NCI-H226 (cell line): ENCODE measurements at places on chromosomes 3 and 15.

GRCh38 chr3:185680231-185680630 is 94.1 kb downstream of the SENP2 start:
- no peak for DNase-seq

DNA sequence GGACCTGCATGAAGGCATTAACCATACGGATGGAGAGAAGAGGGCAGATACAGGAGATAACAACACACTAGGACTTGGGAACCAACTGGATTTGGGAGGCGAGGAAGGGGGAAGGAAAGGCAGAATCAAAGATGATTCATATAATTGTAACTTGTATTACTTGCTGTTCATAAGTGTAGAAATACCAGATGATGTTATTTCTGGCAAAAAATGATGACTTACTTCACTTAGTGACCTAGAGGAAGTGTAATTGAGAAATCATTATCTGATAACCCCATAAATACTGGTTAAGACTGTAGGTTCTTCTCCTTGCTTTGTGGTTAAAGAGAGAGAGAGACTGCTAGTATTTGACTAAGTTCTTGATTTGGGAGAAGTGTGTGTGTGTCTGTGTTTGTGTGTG is 50.5 kb upstream of the GK5 start:
- peak; percentile 94 for DNase-seq

DNA sequence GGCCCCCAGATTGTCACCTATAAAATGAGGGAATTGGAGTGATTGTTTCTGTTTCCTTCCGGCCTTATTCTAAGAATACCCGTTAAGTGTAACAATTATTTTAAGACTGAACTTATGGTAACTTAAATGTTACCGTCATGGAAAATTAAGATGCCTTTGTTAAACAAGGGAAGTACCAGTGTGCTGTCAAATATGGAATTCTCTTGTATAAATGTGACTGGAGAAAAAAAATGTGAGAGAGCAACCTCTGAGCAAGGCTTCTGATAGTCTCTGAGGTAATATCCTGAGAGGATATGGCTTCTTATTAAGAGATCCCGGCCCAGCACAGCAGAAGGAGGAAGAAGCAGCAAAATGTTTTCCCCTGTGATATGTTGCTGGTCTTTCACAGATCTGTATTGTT is 480.7 kb upstream of the ADAMTS9 start:
- DNase-seq: no peak

- peak; percentile 6 for DNase-seq
These were observed 175.0 kb downstream of the CFAP20DC start for GRCh38 chr3:58874795-58875194.

- no peak for DNase-seq
These were observed 43.6 kb upstream of the PDZRN3 start for GRCh38 chr3:73668391-73668790.

GRCh38 chr3:37985637-37986320 is 4.8 kb upstream of the VILL start:
- DNase-seq: no peak

GRCh38 chr15:32974691-32975090 is 219.8 kb downstream of the FMN1 start:
- no peak for DNase-seq

DNA sequence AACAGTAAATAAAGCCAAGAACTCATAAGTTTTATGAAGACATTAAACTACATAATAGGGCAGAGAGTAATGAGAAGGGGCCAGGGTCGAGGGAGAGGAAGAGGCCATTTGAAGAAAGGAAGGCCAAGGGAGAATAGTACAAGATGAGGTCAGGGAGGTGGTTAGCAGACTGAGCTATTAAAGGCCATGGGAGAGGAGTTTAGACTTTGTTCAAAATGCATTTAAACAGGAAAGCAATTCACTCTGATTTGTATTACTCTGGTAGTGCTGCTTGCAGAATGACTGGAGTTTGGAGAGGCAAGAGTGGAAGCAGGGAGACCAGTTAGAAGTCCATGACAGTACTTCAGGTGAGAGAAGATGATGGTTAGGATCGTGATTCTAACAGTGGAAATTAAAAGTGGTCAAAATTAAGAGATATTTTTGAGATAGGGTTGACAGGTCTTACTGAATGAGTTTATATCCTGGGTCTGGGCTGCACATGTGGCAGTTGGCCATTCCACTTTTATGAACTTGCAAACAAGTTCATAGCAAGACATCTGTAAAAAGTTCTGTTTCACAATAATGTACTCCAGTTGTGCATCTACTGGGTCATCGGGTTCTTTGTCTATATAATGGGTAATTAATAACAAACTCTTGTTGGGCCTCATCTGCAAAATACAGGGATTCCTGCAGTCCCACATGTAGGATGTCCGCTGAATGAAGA is 16.3 kb downstream of the PPP2R3A start:
- DNase-seq: no peak

DNA sequence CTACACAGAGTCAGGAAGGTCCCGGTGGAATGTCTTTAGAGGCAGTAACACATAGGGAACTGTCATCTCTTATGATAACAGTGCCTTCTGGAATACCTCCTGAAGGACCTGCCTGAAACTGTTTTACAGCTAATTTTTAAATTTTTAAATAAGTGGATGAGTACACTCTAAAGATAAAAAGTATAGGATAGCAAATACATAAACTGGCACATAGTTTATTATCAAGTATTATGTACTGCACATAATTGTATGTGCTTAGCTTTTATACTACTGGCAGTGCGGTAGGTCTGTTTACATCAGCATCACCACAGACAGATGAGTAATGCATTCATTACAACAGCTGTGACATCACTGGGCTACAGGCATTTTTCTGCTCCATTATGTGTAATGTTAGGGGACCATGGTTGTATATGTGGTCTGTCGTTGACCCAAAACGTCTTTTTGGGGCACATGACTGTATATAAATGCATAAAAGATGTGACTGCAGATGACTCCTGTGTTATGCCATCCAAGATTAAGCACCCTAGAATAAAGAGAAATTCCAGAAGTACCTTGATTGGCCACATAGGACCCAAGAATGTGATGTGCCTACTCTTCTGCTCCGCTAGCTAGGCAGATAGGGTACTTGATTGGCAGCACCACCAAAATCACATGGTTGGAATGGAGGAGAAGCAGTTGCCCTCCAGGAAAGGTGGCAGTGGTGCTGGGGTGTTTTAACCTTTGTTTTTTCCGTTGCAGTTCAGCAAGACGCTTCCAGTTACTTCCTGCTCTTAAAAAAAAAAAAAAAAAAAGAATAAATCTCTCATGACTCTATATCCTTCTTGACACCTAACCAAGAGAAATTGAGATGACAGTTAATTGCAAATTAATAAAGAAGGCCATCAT is 3.3 kb downstream of the VPS8 start:
- DNase-seq: peak; percentile 47

DNA sequence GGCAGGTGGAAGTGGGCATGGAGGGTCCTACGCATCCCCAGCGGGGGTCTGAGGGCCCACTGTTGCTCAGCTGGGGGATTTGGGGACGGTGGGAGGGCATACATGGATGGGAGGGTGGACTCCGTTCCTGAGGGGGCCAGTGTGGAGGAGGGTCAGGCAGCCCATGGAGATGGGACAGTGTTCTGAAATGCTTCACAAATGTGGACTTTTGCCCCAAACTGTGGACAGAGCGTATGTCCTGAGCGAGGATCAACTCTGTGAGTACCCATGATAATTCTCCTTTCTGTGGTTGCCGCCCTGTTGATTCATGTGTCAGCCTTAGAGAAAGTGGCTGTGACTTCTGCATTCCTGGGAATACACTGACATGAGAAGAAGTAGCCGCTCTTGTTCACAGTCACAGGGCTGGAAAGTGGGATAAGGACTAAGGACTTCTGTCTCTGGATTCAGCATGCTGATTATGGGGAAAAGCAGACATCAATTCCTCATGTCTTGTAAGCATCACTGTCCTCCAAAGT is 33.4 kb downstream of the SMAD3 start:
- no peak for DNase-seq

DNA sequence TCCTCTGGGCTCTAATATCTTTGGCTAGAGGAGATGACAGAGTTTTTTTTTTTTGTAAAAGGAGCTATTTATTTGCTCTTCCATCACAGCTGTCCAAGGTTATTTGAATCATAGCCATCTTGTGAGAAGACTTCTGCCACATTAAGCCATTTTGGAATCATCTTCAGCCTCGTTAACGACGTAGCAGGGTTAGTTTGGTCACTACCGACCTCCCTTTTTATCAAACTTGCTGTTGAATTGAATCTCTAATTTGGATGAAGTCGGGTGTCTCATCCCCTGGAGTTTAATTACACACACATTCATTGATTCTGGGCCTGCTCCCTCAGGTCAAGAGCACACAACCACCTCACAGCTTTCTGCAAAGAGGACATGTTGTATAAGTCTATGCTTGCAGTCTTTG is 238.7 kb downstream of the CPNE4 start:
- no peak for DNase-seq

- no peak for DNase-seq
These were observed 21.6 kb downstream of the P2RY14 start for GRCh38 chr3:151256749-151257148.

DNA sequence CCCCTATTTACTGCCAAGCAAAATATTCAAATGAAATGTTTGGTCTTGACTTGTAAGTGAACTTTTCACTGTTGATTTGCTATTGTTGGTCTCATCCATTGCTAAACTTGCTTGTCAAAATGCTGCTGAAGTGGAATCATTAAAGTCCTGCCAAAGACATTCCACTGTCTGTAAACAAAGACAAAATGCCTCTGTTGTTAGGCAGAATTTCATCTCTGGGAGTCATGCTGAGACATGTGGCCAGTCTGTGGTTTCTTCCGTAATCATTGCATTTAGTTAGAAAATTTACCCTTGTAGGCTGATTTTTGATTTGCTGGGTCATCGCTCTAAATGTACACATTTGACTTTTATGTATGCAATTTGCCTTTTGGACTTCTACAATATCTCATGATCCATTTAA is 577.7 kb downstream of the MECOM start:
- peak; percentile 59 for DNase-seq

DNA sequence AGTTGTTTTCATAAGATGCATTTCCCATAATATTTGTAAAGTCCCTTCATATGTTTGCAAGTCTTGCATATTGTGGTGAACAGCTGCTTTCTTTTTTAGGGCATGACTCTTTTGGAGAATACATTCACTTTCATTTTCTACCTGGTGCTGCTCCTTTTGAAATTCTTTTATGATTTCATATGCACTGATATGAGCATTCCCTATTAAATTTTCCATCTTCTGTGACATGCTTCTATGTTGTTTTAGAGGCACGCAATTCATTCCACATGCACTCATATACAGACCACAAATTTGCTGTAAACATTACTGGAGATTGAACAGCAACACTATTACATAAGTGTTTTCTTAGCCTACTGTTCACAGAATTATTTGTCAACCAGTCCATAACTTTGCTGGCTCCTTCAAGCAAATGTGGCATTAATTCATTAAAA is 92.8 kb upstream of the TNFSF10 start:
- DNase-seq: no peak

DNA sequence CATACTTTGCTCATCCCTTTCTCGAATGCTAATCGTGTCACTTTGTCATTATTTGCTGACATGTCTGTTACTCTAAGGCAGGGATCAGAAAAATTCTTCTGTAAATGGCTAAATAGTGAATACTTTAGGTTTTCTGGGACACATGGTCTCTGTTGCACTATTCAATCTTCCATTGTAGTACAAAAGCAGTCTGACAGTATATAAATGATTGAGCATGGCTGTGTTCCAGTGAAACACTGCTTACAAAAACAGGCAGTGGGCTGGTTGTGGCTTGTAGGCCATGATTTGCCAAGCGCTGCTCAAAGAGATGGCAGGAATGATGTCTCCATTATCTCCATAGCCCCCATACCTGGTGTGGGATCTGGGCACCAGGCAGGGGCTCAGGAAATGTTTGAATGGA is 45.6 kb downstream of the TMEM266 start:
- no peak for DNase-seq

- DNase-seq: no peak
These were observed 18.9 kb downstream of the TLE3 start for GRCh38 chr15:70078578-70079417.

DNA sequence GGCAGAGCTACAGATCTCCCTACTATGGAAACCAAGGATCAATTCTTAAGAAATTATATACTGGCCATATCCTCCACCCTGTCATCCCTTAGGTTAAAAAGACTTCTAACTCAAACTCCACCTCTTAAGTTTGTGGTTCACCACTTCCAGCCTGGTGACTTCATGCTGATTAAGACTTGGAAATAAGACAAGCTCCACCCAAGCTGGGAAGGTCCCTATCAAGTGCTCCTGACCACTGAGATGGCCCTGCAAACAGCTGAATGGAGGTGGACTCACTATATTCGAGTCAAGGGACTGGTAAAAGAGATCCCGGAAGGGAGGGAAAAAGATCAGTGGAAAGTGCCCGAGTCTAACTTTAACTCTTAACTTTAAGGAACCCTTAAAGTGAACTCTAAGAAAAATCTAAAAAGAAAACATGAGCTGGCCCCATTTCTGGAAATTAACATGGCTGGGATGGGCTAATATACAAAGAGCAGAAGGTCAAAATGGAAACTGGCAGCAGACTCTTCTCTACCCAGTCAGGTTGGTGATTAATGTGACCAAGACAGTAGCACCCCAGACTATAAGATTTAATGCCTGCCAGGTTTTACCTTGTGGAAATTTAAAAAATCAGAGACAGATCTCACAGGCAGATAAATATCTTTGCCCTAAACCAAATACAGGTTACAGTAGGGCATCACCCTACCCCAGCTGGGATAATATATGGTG is 43.9 kb downstream of the PPCDC start:
- DNase-seq: peak; percentile 93

GRCh38 chr3:5898106-5898505 is 710.6 kb downstream of the EDEM1 start:
- no peak for DNase-seq

DNA sequence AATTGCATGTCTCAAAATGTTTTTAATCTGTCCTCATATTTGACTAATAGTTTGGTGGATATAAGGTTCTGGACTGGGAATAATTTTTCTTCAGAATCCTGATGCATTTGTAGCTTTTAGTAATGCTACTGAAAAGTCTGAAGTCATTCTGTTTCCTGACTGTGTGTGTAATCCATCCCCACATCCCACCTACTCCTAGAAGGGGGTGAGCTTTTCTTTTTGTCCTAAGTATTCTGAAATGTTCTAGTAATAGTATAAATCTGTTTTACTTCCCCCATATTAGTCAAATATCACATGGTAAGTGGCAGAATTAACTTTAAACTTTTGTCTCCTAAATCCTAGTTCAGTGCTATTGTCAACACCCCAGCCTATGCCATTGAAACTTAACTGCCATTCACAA is 162.8 kb downstream of the GREM1 start:
- no peak for DNase-seq

DNA sequence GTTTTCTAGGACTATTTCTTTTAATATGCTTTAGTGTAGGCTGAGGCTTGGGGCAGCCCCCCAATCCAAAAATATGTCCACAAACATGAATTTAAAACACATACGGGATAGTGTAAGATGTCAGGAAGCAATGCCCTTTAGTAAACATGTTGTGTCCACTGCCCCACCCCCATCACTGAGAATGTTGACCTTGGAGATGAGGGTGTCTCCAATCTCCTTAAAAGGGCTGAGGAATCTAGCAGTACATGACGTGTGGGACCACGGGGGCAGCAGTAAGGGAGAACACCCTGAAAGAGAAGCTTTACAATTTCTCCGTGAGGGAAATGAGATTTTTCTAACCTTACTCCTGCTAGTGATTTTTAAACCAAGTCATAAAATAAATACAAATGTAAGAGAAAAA is 84.7 kb downstream of the SQOR start:
- no peak for DNase-seq
